Activated B cell treated with CpG ODN at 0.5 μM for 24 hours (primary cell): ENCODE measurements at places on chromosomes 6 and 20. TPM values are rescaled to one million over a fixed set of nuclear protein-coding genes. Genes with fewer than 3 reads are reported as not detected.

DNA sequence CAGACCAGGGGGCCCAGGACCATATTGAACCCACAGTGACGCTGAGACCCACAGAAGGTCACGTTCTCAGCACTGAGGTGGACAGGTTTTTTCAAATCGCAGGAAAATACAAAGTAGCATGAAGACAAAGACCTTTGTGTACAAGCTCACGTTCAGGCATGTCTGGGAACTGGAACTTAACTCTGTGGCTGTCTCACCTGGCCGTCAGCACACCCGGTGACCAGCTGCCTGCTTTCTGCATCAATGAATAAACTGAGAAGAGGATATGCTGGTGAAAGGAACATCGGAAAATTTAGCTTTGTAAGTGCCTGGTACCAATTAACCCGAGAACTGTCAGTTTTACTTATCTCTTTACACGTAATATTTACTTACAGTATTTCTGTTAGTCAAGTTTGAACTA lies 36.5 kb downstream of the WDR27 start:
- no peak for DNase-seq

- no peak for DNase-seq
These were observed 24.1 kb upstream of the CD2AP start for GRCh38 chr6:47453372-47453936.

DNA sequence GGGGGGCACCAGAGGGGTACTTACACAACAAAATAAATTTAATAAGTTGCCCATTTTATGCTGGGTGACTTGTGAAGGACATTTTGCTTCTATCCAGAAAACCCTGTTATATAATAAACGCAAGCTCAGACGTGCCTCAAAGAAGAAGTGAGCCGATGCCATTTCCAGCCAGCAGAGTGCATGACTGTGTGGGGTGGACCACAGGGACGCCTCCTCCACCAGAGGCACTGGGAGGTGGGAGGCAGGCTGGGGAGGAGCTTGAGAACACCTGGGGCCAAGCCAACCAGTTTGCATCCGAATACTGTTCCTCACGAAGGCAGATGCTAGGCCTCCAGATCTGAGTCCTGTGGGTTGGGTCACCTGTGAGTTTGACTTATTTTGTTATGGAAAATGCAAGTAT lies 363.8 kb downstream of the RNGTT start:
- no peak for DNase-seq

- no peak for DNase-seq
These were observed 8.2 kb downstream of the POU3F2 start for GRCh38 chr6:98842342-98843180.

- DNase-seq, result no peak
These were observed 11.9 kb upstream of the KIAA1755 start for GRCh38 chr20:38272398-38272797.

DNA sequence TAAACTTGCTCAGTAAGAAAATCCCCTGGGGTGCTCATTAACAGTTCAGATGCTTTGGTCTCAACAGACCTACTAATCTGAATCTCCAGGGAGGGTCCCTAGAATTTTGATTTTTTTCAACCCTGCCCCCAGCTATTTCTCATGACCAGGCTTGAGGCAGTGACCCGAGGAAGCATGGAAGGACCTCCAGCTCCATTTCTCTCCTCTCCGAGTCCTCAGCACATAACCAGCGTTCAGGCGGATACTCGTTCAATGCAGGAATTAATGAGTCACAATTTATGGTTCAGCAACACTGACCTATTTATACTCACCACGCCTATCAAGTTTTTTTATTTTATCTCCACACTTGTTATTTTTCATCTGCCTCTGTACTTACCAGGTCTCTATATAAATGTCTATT lies 369.2 kb upstream of the CDH4 start:
- no peak for DNase-seq

DNA sequence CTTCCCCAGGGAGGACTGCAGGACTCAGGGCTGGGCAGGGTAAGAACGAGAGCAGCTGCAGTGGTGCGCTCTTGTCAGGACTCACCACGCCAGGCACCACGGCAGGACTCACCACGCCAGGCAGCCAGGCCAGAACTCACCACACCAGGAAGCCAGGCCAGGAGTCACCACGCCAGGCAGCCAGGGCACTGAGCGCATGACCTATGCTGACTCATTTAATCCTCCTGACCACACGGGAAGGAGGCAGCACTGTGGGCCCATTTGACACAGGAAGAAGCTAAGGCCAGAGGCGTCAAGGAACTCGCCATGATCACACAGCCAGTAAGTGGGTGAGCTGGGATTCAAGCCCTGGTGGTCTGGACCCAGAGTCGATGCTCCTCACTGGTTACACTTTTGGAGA lies 189.3 kb downstream of the PREX1 start:
- no peak for DNase-seq

DNA sequence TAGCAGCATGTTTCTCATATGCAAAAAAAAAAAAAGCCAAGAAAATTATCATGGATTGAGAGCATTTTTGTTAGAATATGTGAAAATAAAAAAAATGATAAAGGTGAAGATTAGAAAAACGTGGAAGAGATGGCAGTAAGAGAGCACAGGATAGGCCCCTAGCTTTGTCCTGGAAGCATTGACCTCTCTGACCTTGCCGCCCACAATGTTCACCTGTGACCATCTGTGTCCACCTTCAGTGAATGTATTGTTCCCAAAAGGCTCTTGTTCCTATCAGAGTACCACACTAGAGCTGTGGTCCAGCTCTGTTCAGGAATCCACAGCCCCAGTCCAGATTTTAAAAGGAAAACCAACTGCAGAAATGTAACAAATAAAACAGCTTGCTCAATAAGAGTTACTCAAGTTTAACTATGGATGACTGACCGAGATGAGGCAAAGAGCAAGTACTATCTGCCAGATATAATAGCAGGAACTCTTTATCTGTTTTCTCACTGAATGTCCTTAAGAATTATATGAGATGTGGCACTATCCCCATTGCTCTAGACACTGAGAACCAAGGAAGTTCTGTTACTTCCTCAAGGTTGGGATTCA lies 287.7 kb upstream of the STXBP5 start:
- no peak for DNase-seq

DNA sequence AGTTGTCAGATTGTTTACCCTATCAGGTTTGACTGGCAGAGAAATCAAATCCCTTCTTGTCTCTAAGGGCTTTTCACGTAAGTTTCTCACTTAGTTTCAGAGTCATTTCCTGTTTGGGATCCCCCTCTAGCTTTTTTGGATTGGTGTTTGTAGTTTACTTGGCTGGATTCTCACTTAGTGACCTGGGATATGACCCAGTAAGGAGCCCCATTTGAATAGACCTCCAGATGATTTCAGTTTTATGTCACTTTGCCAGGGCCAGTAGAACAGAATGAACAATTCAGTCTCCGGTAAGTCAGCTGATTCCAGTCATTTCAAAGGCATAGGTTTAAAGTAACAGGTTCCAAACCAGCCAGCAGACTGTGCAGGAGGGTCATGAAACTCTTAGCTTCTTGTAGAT lies 8.2 kb downstream of the FAM135A start:
- no peak for DNase-seq

DNA sequence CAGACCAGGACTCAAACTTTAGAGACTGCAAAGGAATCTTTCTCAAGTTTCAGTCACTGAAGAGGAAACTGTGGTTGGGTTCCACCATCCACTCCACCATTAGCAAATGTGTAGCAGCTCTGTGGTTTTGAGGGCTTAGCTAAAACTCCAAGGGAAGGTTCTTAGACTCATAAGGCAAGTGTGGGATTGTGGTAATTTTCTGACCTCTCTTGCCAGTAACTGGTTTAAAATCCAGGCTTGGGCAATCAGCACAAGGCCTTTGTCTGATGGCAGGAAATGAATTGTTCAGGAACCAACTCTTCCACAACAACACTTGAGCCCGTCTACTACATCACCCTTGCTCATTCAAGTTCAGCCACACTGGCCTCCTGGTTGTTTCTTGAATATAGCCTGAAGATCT lies 68.6 kb upstream of the FBXL4 start:
- DNase-seq, result no peak

- DNase-seq, result no peak
These were observed 131.2 kb upstream of the CLDN20 start for GRCh38 chr6:155132617-155133016.

- no peak for DNase-seq
These were observed 14.8 kb upstream of the FAM83C start for GRCh38 chr20:35306931-35307517.

GRCh38 chr20:56828402-56828801 lies 199.3 kb downstream of the TFAP2C start:
- no peak for DNase-seq

GRCh38 chr20:57743450-57744095 lies 33.8 kb upstream of the PMEPA1 start:
- DNase-seq, result no peak

- no peak for DNase-seq
These were observed 24.7 kb downstream of the GFOD1 start for GRCh38 chr6:13462458-13463327.

GRCh38 chr6:46035242-46035641 lies 19.6 kb upstream of the CLIC5 start:
- no peak for DNase-seq

Gene NINL
- total RNA-seq, result 1.0 and 1.8 TPM in 2 replicates

Gene CLPSL2
- not detected in 2 replicates for total RNA-seq

Gene FAXC
- total RNA-seq, result not detected in 2 replicates

Gene TAGAP
- 129 TPM in 2 replicates for total RNA-seq

Gene MCCD1
- not detected in 2 replicates for total RNA-seq

Gene BCLAF1
- total RNA-seq, result 253 and 259 TPM in 2 replicates

Gene COX7A2
- total RNA-seq, result 259 and 301 TPM in 2 replicates
